NAMALWA (cell line): ENCODE measurements at places on chromosomes 16 and 17.
A peak's percentile ranks its signal among the peaks of the same experiment; 100 is the strongest.

- no peak for DNase-seq
Measured at GRCh38 chr17:77907497-77908461, 50.7 kb upstream of the TNRC6C start.

- peak; percentile 87 for DNase-seq
Measured at GRCh38 chr17:63927464-63928171, 4.5 kb downstream of the CD79B start.

DNA sequence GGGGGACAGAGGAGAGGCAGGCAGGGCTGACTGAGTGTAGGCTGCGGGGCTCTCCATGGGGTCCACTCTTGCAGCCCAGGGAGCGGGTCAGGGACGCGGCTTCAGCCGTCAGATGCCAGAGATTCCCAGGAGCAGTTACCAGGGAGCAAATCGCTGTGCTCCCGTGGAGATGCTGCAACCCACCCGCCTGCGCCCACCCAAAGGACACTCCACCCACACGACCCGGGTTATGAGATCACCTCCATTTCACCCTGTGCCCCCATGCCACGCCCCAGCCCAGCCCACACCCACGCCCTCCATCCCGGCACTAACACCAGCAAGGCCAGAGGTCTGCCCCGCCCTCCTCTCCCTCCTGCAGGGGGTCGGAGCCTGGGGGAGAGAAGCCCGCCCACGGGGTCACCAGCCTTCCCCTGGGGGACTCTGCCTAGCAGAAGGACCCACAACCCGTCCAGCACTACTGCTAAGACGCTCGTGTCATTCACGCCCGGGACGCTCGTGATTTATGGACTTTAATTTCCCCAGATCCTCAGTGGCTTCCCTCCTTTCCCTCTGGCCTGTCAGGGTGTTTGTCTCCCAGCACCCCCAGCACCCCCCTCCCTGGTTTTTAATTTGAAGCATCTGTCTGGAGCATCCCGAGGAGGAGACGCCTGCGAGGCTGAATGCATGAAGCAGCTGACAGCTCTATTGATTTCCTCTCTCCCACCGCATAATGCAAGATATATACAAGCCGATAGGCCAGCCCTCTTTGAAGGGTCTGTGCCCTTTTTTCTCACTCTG is 6.7 kb upstream of the RPL38 start:
- no peak for DNase-seq

- peak; percentile 41 for DNase-seq
Measured at GRCh38 chr16:25073854-25074253, 37.7 kb upstream of the LCMT1 start.

DNA sequence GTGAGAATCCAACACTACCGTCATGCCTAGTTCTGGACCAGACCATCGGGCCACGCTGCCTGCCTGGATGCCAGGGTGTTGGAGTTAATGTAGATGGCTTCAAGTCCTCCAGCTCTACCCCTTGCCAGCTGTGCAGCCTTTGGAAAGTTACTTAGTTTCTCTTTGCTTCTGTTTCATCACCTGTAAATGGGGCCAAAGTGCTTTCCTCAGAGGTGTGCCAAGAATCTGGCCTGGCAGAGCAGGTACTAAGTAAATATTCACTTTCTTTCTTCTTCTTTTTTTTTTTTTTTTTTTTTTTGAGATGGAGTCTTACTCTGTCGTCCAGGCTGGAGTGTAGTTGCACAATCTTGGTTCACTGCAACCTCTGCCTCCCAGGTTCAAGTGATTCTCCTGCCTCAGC is 159.5 kb upstream of the RPL38 start:
- no peak for DNase-seq

GRCh38 chr17:11618861-11619566 is 20.7 kb downstream of the DNAH9 start:
- DNase-seq: no peak

GRCh38 chr17:46832331-46832821 is 13.9 kb upstream of the WNT3 start:
- no peak for DNase-seq

DNA sequence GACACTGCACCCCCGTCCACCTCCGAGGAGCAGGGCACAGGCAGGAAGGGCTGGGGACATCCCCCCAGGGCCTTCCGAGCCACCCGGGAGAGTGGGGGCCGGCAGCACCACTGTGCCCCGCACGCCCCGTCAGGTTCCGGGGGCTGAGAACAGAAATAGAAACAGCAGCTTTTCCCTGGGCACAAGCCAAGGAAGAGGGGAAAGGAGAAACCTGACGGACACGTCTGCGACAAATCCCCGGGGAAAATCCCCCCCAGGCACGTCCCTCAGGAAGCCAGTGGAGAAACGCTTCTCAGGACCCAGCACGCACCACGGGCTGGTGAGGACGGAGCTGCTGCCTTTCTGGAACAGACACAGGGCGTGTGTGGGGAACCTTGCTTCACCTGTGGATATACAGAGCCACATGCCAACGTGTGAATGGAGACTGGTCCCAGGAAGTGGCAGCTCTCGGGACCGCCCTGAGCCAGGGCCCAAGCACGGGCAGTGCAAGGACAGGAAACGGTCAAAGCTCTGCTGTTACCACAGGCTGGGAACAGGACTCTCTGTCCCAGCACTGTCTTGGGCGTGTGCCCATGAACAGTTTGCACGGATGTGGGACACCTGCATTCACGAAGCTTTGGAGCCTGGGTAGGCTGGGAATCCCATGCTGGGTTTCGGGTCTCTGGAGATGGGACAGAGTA is 1.2 kb upstream of the TMEM204 start:
- no peak for DNase-seq

GRCh38 chr16:21689107-21689506 is 25.3 kb downstream of the OTOA start:
- DNase-seq: no peak

GRCh38 chr17:73620414-73620813 is 23.8 kb downstream of the SDK2 start:
- DNase-seq: peak; percentile 21

GRCh38 chr16:30142672-30143346 is 19.8 kb upstream of the MAPK3 start:
- DNase-seq: peak; percentile 45

DNA sequence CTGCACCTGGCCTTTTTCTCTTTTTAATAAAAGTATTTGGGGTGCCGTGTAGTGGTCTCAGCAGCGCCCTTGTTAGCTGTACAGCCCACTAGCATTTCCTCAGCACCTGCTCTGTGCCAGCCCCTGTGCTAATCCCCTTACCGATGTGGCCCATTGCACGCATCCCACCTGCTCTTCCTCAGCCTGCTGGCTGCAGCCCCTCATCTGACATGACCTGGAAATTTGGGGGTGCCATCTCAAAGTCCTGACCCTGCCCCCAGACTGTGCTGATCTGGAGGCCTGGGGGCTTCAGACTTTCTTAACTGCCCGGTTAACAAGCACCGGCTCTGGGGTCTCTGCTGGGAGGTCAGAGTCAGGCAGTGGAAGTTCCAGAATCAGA is 10.4 kb downstream of the GPRC5C start:
- no peak for DNase-seq

- no peak for DNase-seq
Measured at GRCh38 chr17:52758481-52758880, 600.0 kb upstream of the CA10 start.

- no peak for DNase-seq
Measured at GRCh38 chr17:72373910-72374741, 253.3 kb downstream of the SOX9 start.

GRCh38 chr16:80666378-80667250 is 125.8 kb downstream of the DYNLRB2 start:
- DNase-seq: no peak

DNA sequence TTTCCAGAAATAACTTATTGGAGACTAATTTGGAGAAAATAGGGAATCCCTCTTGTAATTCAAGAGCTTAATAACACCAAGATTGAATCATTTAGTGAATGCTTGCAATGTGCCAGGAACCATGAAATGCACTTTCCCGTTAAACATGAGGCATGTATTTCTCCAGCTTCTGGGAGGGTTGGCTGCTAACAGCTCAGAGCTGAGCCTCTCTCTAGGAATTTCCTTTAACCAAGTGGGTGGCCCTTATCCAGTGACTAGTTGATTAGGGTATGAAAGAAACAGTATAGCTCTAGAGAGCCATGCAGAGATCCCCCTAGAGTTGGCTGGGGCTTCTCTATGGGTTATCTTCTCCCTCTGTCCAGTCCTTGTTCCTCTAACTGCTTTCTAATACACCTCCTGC is 356.4 kb upstream of the GOT2 start:
- no peak for DNase-seq

DNA sequence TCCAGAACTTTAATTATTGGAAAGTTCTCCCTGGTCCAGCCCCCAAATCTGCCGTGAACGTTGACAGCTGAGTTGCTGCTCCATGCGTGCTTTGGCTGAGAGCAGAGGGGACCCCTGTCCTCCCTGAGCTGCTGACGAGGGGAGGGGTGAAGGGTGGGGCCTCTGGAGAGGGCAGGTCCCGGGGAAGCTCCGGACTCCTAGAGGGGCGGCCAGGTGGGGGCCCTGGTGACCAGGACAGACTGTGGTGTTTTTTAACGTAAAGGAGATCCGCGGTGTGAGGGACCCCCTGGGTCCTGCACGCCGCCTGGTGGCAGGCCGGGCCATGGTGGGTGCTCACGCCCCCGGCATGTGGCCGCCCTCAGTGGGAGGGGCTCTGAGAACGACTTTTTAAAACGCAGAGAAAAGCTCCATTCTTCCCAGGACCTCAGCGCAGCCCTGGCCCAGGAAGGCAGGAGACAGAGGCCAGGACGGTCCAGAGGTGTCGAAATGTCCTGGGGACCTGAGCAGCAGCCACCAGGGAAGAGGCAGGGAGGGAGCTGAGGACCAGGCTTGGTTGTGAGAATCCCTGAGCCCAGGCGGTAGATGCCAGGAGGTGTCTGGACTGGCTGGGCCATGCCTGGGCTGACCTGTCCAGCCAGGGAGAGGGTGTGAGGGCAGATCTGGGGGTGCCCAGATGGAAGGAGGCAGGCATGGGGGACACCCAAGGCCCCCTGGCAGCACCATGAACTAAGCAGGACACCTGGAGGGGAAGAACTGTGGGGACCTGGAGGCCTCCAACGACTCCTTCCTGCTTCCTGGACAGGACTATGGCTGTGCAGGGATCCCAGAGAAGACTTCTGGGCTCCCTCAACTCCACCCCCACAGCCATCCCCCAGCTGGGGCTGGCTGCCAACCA is at the start of gene MC1R:
MC1R (plus strand) TSS at position 410 of the 895 bp plus-strand sequence; CDS start at position 807, 397 bp downstream.
- peak; percentile 87 for DNase-seq

DNA sequence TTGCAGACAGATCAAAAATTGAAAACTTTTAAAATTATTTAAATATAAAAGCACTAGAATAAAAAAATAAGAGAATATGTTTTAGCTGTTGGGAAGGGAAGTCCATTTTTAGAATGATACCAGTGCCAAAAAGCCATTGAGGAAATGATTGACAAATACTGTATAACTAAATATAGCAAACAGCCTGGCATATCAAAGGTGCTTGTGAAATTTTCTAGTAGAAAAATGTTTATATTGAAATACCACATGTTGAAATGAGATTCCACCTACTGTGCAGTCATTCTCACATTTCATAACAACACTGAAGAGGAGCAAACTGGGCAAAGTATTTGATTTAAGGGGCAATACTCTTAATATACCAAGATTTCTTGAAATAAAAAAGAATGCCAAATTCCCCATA is 183.5 kb downstream of the PHKB start:
- no peak for DNase-seq

DNA sequence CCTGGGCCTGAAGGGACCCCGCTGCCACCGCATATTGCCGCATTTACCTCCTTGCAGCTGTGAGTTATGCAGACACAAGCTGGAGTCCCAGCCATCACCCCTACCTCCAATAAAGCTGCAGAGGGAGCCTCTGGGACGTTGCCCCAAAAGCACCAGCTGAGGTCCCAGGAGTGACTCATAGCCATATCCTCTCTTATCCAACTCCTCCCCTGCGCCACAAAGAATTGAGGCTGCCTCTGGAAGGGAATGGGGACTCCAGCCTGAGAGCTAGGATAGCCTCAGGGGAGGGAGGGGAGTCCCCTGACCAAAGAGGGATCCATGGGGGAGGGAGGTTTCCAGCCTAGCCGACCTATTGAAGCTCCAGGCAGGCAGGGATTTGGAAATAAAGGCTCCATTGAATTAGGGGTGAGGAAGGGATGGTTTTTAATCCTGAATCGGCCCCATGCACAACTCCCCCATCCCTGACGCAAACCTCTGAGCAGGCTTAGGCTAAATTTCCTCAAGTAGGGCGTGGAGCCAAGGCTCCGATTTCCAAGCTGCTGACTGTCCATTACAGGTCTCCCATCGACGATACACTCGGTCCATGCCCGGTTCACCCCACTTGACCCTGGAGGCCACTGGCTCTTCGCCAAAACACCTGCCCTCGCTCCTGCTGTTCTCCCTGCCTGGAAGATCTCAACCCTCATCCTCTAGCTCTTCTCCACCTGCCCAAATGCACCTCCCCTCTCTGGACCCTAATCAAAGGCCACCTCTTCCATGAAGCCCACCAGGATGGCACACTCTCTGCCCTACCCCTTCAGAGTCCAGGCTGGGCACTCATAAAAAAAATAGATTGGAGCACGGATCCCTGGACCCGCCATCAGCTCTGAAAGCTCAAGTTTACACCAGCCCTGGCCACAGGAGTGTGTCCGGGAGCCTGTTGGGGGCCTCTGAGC is 27.5 kb downstream of the PIMREG start:
- no peak for DNase-seq

DNA sequence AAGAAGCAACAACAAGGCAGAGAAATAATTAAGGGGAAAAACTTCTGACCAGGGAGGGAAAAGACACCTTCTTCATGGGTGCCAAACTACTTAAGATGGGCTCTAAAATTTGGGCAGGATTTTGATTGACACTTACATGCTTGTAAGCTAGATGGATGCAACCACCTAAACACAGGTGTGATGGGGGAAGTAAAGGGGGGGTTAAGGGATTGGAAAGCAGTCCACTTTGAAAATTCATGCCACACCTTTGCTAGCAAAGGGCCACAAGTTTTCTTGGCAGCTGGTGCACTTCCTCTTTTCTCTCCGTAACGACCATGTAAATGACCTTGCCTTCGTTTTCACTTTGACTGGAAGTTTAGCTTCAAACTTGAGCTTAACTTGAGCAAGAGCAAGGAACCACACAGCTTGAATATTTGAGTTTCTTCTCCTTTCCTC is 14.3 kb upstream of the PRKAR1A start:
- DNase-seq: peak; percentile 92

DNA sequence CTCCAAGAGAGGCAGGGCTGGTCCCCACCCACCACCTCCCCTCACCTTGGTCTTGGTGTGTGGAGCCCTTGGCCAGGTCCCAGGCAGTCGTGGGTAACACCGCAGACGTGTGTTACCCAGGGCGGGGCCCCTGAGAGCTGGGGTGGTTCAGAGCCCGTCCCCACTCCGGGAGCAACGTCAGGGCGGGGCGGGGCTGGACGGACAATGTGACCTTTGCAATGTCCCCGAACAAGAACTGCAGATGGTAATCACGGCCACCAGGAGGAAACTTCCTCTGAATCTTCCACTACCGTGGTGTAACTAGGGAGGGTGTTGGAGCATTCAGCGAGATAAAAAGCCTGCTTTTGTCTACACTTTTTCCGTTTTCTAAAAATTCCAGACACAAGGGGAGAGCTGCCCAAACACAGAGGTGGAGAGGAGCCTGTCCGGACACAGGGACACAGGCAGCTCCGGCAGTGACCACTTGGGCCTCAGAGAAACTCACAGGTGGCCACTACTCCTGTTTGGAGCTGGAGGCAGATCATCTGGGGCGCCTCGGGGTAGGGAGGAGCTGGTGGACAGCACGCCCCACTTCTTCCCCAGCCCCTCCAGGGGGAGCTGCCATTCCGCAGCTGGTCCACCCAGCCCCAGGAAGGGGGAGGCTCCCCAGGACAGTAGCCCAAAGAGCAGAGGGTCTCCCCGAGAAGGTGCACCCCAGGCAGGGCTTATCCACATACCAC is 14.2 kb upstream of the SLC38A10 start:
- peak; percentile 61 for DNase-seq

GRCh38 chr16:84182104-84182503 is 4.8 kb downstream of the TAF1C start:
- no peak for DNase-seq

- no peak for DNase-seq
Measured at GRCh38 chr16:28011971-28012445, 51.5 kb downstream of the GSG1L start.
